ENCODE measurements at places on chromosomes 7 and 10. TPM values are rescaled to one million over a fixed set of nuclear protein-coding genes. Genes with fewer than 3 reads are reported as not detected.

AMPH gene
- polyA plus RNA-seq = not detected

BUD23 gene
- 151 TPM for polyA plus RNA-seq

TMEM236 gene
- polyA plus RNA-seq = not detected

MMRN2 gene
- polyA plus RNA-seq = not detected

LRRD1 gene
- polyA plus RNA-seq = not detected

CPED1 gene
- 1.2 TPM for polyA plus RNA-seq

ASZ1 gene
- not detected for polyA plus RNA-seq

TMEM270 gene
- polyA plus RNA-seq = not detected

TMEM196 gene
- polyA plus RNA-seq = not detected

ZNF786 gene
- 8.3 TPM for polyA plus RNA-seq

FAM25C gene
- not detected for polyA plus RNA-seq

PYROXD2 gene
- polyA plus RNA-seq = 1.6 TPM

EEPD1 gene
- 0.20 TPM for polyA plus RNA-seq

TMEM176B gene
- not detected for polyA plus RNA-seq

NAT16 gene
- polyA plus RNA-seq = not detected

BRAF gene
- polyA plus RNA-seq = 27.9 TPM

INTS1 gene
- 10.7 TPM for polyA plus RNA-seq

CPA2 gene
- polyA plus RNA-seq = not detected

KCNK18 gene
- polyA plus RNA-seq = not detected

ITPRID1 gene
- not detected for polyA plus RNA-seq

ADCY1 gene
- not detected for polyA plus RNA-seq

EMX2 gene
- polyA plus RNA-seq = not detected

SPDYE16 gene
- 0.09 TPM for polyA plus RNA-seq

SBDS gene
- polyA plus RNA-seq = 96.6 TPM

IL2RA gene
- polyA plus RNA-seq = 5.1 TPM

AOAH gene
- 1.8 TPM for polyA plus RNA-seq

PRRT4 gene
- not detected for polyA plus RNA-seq

STEAP1 gene
- polyA plus RNA-seq = not detected

TEX47 gene
- polyA plus RNA-seq = not detected

KCND2 gene
- not detected for polyA plus RNA-seq

SRI gene
- polyA plus RNA-seq = 263 TPM

TLX1 gene
- not detected for polyA plus RNA-seq

RBP4 gene
- not detected for polyA plus RNA-seq

PAX2 gene
- not detected for polyA plus RNA-seq

JCAD gene
- polyA plus RNA-seq = not detected

TES gene
- polyA plus RNA-seq = 131 TPM

ABCB4 gene
- 21.3 TPM for polyA plus RNA-seq
